Neural progenitor cell (in vitro differentiated cells): ENCODE measurements at places on chromosomes 12 and 14.
A peak's percentile ranks its signal among the peaks of the same experiment; 100 is the strongest.

GRCh38 chr14:37600880-37601741 is 5.7 kb downstream of the TTC6 start:
- DNase-seq = no peak

DNA sequence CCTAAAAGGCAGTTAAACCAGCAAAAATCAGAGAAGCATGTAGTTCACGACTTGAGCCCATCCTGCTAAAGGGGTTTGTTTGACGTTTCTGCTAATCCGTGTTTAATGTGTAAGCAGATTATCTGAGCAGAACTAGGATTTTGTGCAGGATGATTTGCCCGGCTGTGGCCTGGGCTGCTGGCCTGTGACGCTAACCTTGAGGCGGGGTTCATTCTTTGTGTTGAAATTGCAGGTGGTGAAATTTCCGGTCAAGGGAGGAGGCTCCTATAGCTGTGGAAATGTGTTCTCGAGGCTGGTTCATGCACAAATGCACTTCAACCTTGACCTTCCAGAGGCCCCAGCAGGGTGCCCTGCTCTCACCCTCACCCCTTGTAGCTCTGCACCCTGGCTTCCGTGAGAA is 63.7 kb downstream of the SLC24A4 start:
- no peak for DNase-seq

DNA sequence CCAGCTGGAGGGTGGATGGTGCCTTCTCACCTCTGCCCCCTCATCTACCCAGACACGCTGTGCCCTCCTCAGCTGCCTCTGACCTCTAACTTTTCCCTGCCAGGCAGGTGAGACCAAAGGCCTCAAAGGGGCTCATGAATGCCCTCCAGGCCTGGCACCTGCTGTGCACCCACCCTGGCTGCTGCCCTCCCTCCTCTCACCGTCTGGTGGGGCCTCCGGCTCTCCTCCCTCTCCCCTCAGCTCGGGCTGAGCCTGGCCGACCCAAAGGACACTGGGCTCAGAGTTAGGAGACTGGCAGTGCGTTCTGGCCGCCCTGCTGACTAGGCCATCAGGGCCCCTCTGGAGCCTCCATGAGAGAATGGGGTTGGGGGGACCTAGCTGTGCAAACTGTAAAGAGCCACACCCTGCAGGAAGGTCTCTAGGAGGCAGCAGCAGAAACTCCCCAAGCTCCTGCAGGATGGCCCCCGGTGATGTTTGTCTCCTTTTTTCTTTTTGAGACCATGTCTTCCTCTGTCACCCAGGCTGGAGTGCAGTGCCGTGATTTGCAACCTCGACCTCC is 40.3 kb upstream of the PPP1R13B start:
- no peak for DNase-seq

- DNase-seq = no peak
These were observed 37.1 kb downstream of the CMAS start for GRCh38 chr12:22083167-22083566.

- DNase-seq = no peak
These were observed 27.4 kb downstream of the FAM177A1 start for GRCh38 chr14:35073486-35073885.

GRCh38 chr12:43113135-43113534 is 438.9 kb downstream of the ADAMTS20 start:
- DNase-seq = no peak

GRCh38 chr12:90593596-90594295 is 361.2 kb downstream of the CCER1 start:
- DNase-seq = no peak

DNA sequence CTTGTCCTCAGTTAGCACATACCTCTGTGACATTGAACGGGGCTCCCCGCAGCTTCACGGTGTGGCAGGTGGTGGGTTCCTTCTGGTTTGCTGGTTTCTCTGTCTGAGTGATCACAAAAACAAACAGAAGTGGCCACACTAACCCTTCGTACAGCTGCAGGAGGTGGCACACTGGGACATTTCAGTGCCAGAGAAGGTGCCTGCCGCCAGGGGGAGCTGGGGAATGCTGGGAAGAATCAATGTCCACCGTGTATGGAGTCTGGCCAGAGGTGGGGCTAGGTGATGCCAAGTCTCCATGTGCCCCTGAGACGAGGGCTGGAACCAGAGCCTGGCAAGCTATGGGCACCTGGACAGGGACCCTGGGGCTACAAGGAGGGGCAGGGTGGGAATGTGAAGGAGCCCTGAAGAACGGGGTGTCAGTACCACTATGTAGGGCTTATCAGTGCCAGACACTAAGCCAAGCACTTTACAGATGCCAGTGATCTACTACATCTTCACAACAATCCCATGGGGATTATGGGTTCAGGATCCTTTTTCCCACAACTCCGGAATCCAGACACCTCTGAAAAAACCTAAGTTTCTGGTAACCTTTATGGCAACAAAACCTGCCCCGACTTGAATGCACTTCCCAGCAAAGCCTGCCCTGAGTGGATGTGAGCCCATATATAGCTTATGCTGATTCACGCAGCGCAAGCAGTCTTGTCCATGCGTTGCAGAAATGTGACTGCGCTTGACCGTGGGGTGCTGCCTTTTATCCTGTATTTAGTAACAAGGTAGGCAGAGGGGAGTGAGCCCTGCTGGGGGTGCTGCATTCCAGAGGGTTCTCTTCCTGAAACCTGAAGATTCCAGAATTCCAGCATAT is 10.8 kb downstream of the RBM19 start:
- DNase-seq = peak; percentile 62

DNA sequence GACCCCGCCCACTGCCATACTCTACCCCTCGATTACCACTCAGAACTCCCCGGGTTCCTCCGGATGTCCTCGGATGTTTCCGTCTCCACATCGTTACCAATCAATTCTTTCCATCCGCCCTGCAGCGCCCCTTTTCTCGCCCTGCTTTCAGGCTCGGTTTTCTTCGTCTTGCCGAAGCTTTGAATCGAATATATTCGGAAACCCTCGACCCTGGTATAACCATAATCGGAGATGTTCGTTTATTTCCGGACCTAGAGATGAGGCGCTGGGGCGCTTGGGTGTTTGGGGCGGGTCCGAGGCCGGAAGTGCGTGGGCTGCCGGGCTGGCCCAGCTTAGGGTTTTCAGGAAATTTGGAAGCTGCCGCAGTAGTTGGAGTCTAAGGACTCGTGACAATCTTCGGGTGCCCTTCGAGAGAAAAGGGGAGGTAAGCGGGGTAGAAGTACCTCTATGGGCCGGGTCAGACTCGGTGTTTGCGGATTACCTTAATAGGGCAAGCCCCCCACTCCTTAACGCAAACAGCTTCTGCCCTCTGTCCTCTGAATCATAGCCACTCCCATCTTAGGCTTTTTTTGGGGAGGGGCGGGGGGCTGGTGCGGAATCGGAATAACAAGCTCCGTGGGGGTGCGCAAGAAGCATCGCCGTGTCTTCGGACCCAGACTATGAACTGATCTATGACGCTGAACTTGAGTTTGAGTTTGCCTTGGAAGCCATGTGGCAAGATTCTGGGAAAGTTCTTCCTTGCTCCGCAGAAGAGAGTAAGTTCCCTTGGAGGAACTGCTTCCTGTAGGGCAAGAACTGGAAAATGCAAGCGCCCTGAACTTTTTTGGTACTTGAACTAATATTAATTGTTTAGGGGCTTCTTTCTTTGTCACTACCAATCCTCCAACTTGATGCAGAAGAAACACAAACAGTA is at the start of gene C14orf119:
Gene C14orf119 (plus strand): TSS at position 310 of the 913 bp plus-strand sequence. CDS start 2,154 bp downstream, outside the sequence.
- peak; percentile 100 for DNase-seq

- DNase-seq = no peak
These were observed 477 bp upstream of the DDX47 start for GRCh38 chr12:12812618-12813119.

DNA sequence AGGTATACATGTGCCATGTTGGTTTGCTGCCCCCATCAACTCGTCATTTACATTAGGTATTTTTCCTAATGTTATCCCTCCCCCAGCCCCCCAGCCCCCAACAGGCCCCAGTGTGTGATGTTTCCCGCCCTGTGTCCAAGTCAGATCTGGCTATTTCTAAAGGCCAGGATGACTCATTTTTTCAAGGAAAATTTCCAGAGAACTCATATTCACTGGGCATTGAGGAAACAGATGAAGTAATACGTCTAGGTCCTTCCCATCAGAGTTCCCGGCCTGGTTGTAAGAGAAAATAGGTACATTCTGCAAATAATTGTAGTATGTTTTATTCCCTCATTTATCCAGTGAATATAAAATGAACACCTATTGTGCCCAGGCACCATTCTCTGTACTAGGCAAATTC is 345.2 kb downstream of the BCL11B start:
- no peak for DNase-seq

GRCh38 chr12:124150168-124150567 is 144.7 kb upstream of the RFLNA start:
- no peak for DNase-seq

DNA sequence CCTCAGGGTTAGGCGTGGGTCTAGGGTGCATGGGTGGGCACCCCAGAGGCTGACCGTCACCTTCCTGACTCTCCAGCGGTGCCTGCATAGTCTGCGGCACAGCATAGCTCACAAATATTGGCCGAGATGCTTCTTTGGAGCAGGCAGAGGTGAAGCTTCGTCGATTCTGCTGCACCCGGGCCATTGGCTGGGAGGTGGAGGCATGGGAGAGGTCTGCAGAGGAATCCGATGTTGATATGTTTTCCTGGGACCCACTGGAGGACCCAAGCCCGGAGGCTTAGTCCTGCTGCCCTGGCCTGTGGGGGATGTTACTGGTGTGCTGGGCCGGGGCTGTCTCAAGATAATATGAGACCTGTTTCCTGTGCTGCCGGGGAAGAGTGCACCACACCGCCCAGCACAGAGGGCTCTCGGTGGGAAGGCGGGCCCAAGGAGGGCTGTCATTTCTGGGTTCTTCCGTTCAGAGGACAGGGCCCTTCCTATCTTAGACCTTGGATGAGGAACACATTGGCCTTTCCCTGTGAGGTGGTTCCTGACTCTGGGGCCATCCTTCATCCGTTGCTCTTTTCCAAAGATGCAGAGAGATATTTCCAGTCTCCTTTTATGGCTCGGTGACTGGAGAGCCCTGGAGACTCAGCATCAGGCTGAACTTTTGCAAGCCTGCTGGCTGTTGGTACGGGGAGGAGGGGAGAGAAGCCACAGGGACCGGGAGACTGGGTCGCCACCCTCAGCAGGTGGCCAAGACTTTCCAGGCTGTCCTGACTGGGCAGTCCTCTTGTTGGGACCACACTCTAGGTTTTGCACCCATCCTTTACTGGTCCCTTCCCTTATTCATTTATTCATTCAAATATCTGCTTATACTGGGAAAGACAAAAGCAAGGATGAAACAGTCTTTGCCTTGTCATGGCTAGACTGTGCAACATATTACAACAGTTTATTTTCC is 143.5 kb downstream of the TSPAN9 start:
- DNase-seq = no peak

DNA sequence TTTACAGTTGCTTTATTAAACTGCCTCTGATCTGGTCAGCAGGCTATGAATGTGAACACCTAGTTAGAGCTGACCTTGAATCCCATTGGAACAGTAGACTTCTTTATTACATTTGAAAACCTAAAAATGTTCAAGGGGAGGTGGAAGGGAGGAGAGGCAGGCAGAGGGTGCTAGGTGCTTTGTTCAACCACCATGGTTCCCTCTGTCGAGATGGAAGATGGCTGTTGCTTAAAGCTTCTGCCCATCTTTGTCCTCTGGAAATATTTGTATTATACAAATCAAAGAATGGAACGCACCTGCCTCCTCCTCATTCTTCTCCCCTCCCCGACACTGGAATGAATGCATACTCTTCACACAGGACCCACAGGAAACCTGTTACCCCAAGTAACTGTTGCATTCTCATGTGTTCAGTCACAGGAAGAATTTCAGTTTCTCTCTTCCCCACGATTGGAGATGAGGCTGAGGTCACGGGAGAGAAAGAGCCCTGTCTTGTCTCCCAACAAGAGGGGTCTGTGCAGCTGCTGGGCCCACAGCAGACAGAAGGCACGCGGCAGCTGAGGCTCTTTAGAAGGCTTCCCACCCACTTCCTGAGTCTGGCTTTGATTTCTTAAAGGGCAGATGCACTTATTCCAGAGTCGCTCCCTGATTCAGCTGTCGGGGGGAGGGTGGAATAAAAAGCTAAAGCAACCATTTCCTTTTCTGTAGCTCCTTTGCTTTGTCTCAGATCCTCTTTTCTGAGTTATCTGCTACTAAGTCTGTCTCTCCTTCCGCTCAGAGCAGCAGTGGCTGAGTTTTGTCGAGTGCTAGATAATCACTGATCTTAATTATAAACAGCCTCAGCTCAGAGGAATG is 217.9 kb upstream of the BTG1 start:
- no peak for DNase-seq

- no peak for DNase-seq
These were observed 181.9 kb downstream of the PRKCH start for GRCh38 chr14:61503167-61503801.

- DNase-seq = no peak
These were observed 42.3 kb downstream of the GNS start for GRCh38 chr12:64716839-64717455.

GRCh38 chr12:131002216-131002631 is 48.5 kb downstream of the ADGRD1 start:
- DNase-seq = no peak

- peak; percentile 86 for DNase-seq
These were observed 70.5 kb downstream of the ITPK1 start for GRCh38 chr14:93045211-93045674.

DNA sequence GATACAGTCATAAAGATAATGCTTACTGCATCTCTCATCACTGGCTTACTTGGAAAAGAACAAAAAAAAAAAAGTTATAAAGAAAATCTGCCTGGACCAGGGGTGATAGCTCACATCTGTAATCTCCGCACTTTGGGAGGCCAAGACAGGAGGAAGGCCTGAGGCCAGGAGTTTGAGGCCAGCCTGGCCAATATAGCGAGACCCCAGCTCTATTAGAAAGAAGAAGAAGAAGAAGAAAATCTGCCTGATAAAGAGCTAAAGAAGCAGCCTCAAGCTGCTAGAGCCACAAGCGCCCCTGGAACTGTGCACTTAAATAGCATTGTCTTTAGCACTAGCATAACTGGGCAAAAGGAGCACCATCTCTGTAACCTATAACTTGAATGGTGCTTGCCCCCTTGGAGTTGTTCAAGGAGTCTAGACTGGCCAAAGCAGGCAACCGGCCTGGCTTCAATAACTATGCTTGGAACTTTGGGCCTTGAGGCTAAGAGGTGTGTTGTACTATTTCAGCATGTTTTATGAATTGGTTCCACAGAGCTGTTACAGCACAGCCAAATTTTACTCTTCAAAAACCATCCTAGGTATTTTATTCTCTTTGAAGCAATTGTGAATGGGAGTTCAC is 53.2 kb downstream of the SINHCAF start:
- no peak for DNase-seq

DNA sequence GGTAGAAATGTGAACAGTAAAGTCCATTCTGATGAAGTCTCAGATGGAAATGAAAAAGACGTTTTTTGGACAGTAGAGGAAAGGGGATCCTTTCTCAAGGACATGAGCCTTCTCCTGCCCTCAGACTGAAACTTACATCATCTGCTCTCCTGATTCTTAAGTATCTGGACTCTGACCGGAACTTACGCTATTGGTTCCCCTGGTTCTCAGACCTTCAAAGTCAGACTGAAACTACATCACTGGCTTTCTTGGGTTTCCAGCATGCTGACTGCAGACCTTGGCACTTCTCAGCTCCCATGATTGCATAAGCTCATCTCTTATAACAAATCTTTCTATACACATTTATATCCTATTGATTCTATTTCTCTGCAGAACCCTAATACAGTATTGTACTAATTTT is 291.0 kb downstream of the SNAPC1 start:
- DNase-seq = no peak
